NCI-H460 (cell line): ENCODE measurements at places on chromosomes 2 and 18.

DNA sequence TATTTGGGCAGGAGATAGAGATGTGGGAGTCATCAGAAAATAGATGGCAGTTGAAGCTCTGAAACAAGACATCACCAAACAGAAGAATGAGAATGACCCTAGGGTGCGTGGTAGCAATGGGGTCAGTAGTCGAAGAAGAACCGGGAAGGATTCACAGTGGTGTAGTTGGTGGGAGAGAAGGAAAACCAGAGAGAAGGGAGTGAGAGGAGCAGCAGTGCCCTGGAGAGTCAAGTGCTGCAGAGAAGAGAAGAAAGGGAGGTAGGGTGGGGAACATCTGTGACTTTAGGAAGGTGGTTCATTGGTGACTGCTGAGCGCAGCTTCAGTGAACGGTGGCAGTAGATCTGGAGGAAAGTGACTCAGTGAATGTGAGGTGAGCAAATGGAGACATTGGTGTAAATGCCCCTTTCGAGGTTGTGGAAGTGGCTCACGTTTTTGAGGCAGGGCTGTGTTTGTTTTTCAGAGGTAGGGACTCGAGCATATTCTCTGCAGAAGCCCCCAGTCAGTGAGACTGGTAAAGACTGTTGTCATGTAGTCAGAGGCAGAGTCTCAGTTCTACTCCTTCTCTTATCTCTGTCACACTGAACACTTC is 36.4 kb downstream of the CDC42EP3 start:
- DNase-seq, result no peak

- no peak for DNase-seq
These were observed 127.9 kb downstream of the UXS1 start for GRCh38 chr2:106065983-106066820.

DNA sequence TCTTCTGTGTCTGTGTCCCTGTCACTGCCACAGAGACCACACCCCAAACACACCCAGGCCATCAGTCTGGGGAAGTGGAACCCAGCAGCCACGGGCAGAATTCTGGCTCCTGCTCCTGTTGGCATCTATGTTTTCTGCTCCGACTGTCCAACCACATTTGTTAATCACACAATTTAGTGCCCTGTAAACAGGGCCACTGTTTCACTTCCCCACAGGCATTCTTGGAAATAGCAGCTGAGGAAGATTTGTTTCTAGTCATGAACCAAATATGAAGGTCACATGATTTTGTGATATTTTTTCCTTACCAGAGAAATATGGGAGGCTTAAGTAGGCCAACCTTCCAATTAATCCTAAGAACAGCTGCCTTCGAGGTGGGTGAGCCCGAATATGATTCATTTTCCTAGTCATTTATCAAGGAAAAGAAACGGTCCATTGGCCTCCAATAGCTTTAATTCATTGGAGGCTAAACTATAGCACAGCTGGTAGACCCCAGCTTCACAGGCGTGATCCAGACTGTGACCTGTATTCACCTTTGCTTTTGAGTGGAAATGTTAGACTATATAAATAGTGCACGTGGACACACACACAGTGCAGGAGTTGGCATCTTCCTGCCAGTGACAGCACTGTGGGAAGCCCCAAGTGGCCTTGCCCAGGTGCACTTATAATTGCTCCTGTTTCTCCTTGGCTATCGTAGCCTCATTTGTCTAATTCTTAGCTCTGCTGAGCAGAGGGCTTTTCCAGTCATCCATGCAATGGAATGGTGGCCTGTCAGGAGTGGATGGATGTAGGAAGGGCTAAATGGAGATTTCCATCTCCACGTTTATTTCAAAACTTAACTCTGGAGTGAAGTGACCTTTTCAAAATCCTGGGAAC is 267.9 kb downstream of the LPIN1 start:
- DNase-seq, result no peak

GRCh38 chr18:61464551-61465142 is 131.4 kb downstream of the CDH20 start:
- DNase-seq, result no peak

GRCh38 chr2:165283342-165283741 is 44.1 kb downstream of the SCN2A start:
- no peak for DNase-seq

- no peak for DNase-seq
These were observed 16.2 kb upstream of the STEAP3 start for GRCh38 chr2:119207447-119207846.

DNA sequence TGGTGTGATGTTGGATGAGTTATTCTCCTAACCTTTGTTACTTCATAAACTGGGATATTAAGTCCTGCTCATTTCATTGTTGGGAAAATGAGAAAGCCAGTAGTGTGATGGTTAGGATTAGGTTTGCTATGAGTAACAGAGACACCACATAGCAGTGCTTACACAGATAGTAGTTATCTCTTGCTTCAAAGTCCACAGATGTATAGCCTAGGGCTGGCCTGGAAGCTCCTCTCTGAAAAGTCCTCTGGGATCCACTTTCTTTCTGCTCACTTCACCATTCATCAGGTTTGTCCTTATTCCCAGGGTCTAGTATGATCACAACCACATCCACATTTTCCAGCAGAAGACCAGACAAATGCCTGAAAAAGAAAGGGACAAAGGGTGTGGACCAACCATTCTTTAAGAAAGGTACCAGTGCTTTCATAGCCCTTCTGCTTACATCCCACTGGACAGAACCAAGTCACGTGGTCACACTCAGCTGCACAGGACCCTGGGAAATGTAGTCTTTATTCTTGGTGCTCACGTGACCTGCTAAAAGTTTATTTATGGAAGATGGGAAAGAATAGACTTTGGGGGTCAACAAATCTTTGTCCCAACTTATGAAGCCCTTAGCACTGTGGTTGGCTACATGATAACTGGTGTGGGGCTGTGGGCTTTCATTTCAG is 108.9 kb downstream of the INSIG2 start:
- DNase-seq, result no peak

DNA sequence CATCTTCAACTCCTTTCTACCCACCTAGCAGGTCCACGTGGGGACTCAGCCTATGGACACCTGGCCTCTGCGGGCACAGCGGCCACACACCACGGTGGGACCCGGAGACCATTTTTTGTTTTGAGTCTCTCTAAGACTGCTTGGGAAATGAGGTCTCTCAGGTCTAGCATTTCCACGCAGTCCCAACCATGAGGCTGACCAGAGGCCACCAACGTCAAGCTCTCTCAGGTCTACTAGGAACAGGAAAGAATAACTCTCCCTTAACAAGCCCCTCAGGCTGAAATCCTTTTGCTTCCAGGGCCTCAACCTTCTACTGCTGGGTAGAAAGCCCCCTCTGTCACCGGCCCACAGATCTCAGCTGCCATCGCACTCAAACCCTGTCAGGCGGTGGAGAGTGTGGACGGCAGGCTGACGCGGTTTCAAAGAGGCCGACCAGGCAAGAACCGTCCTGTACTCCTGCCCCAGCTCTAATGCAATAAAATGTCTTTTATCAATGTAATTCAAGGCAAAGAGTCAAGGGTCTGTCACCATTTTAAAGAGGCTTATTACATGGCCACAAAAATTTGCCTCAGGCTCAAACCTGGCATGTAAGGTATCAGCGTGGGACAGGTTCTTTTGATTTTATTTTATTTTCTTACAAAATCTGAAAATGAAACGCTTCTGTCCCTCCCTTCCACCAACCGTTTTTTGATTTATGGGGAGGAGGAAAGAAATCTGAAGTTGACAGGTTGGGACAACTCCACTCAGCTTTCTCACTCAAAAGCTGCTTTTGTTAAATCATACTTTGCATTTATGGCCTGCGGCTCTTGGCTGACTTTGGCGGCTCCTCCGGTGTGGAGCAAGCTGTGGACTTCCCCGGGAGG is 74.0 kb downstream of the BCL11A start:
- DNase-seq, result no peak

DNA sequence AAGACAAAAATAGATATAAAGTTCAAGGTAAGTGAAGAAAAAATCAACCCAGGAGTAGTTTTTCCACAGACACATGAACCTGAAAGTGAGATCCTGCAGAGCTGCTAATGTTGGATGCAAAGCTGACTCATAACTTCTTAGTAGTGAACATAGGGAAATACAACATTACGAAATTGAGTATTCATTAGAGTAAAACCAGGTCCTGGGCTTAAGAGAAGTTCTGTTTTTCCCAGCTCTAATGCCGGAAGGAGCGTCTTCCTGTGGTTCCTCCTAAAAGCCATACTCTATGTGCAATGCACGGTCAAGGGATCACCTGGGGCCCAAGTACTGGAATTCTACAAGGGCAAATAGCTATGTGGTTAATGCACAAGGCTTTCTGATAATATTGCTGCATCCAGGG is 141.7 kb downstream of the RBMS1 start:
- DNase-seq, result no peak

DNA sequence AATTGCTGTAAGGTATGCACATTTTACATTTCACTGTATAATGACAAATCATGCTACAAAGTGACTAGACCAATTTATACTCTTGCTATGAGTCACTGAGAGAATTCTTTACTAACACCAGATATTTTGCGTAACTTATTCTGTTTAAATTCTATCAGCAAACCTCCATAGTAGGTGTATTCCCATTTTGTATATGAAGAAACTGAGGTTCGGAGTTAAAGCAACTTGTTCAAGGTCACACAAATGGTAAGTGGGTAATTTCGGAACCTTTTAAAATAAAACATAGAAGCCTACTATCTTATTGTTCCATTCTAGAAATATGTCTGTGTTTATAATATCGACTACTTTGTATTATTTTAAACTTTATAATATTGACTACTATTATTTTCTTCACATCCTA is 15.9 kb upstream of the CPS1 start:
- DNase-seq, result no peak

DNA sequence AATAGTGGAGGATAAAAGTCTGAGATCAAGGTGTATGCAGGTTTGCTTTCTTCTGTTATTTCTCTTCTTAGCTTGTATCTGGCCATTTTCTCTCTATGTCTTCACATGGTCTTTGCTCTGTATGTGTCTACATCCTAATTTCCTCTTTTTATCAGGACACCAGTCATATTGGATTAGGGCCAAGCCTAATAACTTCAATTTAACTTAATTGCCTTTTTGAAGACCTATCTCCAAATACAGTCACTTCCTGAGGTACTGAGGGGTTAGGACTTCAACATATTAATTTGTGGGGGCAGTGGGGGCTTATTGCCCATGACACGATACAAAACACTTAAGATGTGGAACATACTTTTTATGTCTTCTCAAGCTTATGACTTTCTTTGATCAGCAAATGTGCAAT is 632.9 kb upstream of the CELF4 start:
- no peak for DNase-seq

DNA sequence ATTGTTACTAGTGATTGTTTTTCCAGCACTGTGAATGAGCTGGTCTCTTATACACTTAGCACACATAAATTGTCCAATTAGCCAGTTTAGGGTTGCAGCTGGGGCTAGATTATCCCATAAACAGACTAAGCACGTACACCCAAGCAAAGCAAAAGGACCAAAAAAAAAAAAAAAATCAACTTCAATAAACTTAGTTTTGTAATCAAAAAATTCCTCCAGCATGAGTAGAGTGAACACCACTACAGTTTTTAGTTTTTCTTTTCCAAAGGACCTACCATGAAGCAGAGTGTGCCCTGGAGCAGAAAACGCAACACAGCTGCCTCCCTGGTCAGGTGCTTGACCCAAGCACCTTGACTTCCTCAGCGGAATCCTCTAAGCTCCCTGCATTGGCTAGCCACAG is 249.4 kb upstream of the SLC14A2 start:
- DNase-seq, result no peak

- peak; percentile 65 for DNase-seq
These were observed 6.3 kb upstream of the NRP2 start for GRCh38 chr2:205675861-205676516.

DNA sequence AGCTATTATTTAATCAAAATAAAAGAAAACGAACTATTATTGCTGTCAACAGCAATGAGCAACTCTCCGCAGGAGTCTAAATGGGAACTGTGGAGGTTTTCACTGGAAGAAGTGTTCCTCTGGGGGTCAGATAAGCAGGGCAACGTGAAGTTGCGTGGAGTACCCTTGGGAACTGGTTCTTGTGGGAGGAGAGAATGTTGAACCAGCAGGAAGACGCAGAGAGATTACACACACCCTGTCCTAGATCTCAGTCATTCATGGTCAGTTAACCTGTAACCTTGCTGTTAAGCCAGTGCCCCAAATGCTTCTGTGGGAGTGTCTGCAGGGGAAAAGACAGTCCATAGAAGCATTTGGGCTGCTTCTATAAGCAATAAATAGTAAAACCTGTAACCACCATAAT is 20.4 kb upstream of the CABLES1 start:
- no peak for DNase-seq

- no peak for DNase-seq
These were observed 17.5 kb downstream of the GPR55 start for GRCh38 chr2:230907361-230908091.
